ENCODE measurements at places on chromosomes 4 and X. TPM values are rescaled to one million over a fixed set of nuclear protein-coding genes. Genes with fewer than 3 reads are reported as not detected.

GRCh38 chrX:19659929-19660328 is 144.6 kb upstream of the MAP3K15 start:
- DNase-seq: no peak

GRCh38 chrX:136600059-136600458 is 47.9 kb upstream of the CD40LG start:
- no peak for DNase-seq

- DNase-seq: no peak
Observed at GRCh38 chr4:40857956-40858355, 108.2 kb downstream of the NSUN7 start.

- no peak for DNase-seq
Observed at GRCh38 chr4:98961770-98962169, 32.8 kb upstream of the EIF4E start.

DNA sequence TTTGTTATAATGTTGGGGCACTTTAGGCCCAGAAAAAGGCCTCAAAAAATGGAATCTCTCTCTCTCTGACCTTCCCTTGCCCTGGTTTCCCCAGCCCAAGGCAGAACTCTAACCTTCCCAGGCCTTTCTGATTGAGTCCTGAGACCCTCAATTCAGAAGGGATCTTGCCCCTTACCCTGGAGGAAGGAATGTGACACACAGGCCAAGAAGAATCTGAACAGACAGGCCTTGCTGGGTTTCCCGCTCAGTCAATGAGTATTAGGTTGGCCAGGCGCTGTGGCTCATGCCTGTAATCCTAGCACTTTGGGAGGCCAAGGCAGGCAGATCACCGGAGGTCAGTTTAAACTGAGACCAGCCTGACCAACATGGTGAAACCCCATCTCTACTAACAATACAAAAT is 27.6 kb downstream of the ELOVL6 start:
- no peak for DNase-seq

DNA sequence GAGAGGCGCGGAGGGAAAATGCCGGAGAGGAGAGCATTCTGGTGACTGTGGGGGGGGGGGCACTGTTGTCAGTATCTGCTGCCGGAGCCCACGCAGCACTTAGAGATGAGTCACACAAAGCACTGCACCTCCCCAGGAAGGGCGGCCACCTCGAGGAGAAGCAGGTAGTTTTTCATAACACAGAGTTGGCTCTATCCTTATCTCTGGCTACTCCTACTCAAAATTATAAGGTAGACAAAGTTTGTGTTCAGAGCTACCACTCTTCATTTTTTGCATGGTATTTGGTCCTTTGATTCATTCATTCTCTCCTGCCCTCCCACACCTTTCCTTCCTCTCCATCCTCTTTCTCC is 76.2 kb upstream of the SCOC start:
- no peak for DNase-seq

- DNase-seq: no peak
Observed at GRCh38 chr4:38846015-38846414, 10.6 kb downstream of the TLR6 start.

- no peak for DNase-seq
Observed at GRCh38 chr4:184907216-184907615, 81.4 kb upstream of the ACSL1 start.

GRCh38 chr4:102301167-102301566 is 44.1 kb downstream of the SLC39A8 start:
- DNase-seq: no peak

DNA sequence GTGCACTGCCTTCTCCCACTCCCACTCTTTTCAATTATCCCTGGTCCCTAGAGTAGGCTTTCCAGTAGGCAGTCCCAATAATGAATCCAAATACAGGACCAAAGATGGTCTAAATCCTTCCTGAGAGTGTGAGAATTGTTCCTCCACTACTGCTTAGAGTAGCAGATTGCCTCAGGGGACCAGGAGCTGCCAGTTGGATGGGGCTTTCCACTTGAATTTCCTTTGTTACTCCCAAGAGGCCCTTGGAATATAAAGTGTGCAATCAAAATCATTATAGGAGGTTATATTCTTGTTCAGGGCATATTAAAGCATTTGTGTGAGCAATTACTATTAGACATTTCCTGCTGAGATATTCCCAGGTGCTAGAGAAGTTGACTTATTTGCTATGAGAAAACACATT is 156.6 kb upstream of the TLL1 start:
- DNase-seq: no peak

DNA sequence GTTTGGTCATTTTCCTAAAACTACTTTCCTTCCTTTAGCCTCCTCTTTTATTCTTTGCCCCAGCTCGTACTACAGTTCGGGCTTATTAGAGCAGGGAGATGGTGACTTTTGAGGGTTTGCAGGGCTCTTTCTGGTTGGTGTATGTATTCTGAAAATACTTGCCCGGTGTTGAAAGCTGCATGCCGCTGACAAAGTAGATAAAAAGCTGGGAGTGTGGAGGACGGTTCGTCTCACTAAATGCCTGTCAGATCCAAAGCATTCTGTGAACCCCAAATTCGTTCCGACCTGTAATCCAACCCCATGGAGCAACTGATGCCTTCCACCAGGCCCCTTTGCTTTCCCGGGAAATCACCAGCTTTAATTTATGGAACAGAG is 19.2 kb downstream of the TRIM2 start:
- DNase-seq: no peak

GRCh38 chrX:55919367-55920221 is 202.0 kb downstream of the RRAGB start:
- no peak for DNase-seq

- DNase-seq: no peak
Observed at GRCh38 chrX:78658845-78659744, at the start of gene RTL3. Gene RTL3 (minus strand): TSS chrX:78659328. CDS start chrX:78658420, 908 bp downstream.

- DNase-seq: no peak
Observed at GRCh38 chr4:187849556-187850225, 145.9 kb upstream of the ZFP42 start.

GRCh38 chr4:74397748-74398426 is 32.9 kb downstream of the EREG start:
- DNase-seq: no peak

DNA sequence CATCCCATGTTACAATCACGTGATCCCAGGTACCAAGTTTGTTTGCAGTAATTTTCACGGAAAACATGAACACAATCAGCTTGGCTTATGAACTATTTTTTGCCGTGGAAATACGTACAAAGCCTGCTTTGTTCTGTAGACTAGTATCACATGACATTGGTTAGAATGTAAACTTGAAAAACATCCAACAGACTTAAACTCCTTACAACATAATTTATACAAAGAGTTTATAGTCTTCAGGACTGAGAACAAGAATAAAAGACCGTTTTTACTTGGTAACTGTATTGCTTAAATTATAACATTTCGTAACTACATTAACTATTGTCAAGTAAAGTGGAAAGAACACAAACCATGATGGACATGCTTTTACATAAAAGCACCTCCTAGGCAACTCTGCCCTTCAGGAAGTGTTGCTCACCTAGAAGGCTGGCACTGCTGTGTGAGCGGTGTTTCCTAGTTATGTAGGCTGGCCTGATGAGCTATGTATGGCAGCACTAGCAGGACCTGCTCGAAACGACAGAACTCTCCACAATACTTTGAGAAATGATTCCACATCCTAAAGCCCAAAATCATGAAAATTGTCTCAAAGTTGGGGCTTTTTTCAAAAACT is 41.8 kb upstream of the WDR1 start:
- DNase-seq: no peak

GRCh38 chr4:72613959-72614358 is 44.9 kb upstream of the ADAMTS3 start:
- DNase-seq: no peak

DNA sequence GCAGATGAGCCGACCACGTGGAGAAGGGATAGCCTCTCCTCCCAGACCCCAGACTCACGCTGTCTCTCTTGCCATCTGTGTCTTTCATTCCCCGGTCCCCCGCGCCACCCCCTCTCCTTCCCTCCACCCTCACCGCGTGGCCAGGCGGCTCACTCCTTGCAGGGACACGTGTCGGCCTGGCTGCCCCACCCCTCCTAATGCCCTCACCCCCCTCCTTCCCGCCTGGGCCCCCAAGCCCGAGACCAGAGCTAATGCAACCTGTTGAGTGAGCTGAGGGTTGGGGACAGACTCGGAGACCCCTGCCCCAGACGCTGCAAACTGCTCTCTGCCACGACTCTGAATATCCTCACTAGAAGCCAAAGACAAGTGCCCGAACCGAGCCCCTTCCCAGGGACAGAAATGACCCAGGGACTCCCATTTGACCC is 1.8 kb downstream of the SLC38A5 start:
- DNase-seq: no peak

- no peak for DNase-seq
Observed at GRCh38 chr4:126888968-126889367, 743.8 kb upstream of the INTU start.

DNA sequence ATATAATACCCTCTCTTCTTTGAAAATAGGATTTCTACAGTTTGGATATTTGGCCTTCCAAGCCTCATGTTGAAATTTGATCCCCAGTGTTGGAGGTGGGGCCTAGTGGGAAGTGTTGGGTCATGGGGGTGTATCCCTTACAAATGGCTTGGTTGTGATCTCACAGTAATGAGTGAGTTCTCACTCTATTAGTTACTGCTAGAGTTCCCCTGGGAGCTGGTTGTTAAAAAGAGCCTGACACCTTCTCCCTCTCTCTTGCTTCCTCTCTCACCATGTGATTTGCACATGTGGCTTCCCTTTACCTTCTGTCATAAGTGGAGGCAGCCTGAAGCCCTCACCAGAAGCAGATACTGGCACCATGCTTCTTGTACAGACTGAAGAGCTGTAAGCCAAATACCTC is 73.9 kb downstream of the HDAC8 start:
- no peak for DNase-seq

GRCh38 chr4:155734065-155734464 is 24.8 kb upstream of the GUCY1B1 start:
- DNase-seq: no peak

DNA sequence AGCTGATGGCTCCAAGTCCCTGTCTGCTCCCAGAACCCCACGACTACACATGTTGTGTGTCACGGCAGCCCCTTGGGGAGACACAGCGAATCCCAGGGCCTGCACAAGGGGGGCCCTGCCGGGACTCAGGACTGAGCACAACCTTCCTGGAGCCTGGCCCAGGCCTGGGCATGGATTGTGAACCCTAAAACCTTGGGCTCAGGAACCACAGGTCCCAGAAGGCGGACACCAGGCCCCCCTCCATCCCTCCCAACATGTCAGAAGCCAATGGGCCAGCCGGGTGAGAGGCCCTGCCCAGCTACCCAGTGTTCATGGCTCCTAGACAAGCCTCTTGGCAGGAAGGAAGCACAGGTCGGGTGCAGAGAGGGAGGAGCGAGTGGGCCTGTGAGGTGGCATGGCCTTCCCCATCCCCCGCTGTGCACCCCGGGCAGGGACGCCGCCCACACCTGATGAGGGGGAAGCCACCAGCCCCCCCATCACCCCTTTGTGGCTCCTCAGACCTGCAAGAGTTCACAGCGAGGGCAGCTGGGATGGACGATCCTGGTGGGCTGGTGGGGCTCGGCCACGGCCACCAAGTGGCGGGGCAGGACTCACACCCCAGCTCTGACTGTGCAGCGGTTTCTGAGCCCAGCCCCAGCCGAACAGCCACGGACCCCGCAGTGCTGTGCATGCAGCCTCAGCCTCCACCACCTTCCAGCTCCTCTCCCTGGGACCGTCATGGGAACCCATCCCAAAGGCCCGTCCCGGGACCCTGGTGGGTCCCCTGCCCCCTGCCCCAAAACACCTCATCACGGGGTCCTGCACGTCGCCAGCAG is 3.7 kb downstream of the PDE6B start:
- DNase-seq: no peak

- DNase-seq: no peak
Observed at GRCh38 chr4:139865537-139865936, 199.9 kb downstream of the MGST2 start.

DNA sequence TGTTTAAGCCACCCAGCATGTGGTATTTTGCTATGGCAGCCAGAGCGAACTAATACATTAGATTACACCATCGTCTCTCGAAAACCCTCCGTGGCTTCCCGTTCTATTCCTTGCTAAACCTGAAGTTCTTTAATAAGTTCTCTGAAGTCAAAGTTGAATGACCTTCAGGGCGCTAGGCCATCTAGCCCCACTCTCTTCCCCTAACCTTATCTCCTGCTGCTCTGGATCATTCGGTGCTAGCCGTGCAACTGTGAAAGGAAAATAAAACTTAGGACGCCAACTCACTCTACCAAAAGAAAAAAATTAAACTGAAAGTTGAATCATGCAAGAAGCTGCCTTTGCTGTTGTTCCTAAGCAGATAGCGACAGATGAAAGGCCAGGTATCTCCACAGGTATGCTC is 40.0 kb downstream of the CHRNA9 start:
- DNase-seq: no peak

DNA sequence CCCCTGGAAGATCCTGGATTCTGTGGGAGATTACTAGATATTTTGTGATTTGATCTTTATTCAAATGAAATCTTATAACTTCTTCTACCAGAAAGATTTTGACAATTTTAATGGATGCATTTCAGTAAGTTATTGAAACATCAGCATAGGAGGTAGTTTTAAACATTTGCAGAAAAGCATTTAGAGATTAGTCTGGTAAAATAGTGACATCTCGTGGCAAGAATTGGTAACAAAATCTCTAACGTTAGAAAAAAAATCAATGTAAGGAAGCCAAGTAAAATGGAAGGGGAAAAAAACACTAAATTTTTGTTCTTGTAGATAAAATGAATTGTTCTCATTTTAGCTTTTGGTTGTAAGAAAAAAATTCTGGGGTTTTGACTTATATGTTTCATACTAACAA is 73.3 kb downstream of the TASL start:
- DNase-seq: no peak

- no peak for DNase-seq
Observed at GRCh38 chrX:150574559-150575418, 6.4 kb downstream of the MTM1 start.

- DNase-seq: no peak
Observed at GRCh38 chr4:136803433-136803832, 728.9 kb downstream of the PCDH18 start.

Gene EMCN
- not detected for total RNA-seq

Gene RLIM
- 36.2 TPM for total RNA-seq

Gene DHRSX
- 23.9 TPM for total RNA-seq

Gene ABLIM2
- not detected for total RNA-seq

Gene GUCY1A1
- total RNA-seq: not detected

Gene GNRHR
- total RNA-seq: not detected

Gene RGN
- total RNA-seq: not detected

Gene CD40LG
- not detected for total RNA-seq

Gene RBMXL3
- total RNA-seq: not detected

Gene C4orf51
- not detected for total RNA-seq

Gene NPY2R
- total RNA-seq: not detected

Gene RPS6KA3
- total RNA-seq: 43.8 TPM

Gene SGMS2
- total RNA-seq: 39.5 TPM

Gene CORIN
- not detected for total RNA-seq

Gene TNMD
- total RNA-seq: not detected

Gene JAKMIP1
- total RNA-seq: not detected

Gene SLC6A14
- total RNA-seq: not detected

Gene SASH3
- total RNA-seq: not detected

Gene TMEM150C
- total RNA-seq: 0.06 TPM
